Naive B cell (primary cell): ENCODE measurements at places on chromosomes 11 and 22.

DNA sequence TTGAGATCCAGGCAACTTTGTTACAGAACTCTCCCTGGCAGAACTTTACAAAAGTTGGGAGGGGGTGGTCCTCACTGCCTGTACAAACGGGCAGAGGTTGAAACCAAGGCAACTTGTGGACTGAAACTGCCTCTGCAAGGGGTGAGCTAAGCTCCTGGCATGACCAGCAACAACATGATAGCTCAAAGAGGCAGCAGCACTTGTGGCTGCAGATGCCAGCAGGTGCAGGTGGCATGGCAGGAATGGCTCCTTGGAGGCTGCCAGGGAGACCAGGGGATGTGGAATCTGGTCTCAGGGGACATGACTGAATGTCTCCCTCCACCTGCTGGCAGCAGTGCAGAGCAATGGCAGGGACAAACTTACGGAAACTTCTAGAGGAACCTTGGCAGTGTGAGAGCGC is 38.8 kb upstream of the PHF21A start:
- no peak for DNase-seq

DNA sequence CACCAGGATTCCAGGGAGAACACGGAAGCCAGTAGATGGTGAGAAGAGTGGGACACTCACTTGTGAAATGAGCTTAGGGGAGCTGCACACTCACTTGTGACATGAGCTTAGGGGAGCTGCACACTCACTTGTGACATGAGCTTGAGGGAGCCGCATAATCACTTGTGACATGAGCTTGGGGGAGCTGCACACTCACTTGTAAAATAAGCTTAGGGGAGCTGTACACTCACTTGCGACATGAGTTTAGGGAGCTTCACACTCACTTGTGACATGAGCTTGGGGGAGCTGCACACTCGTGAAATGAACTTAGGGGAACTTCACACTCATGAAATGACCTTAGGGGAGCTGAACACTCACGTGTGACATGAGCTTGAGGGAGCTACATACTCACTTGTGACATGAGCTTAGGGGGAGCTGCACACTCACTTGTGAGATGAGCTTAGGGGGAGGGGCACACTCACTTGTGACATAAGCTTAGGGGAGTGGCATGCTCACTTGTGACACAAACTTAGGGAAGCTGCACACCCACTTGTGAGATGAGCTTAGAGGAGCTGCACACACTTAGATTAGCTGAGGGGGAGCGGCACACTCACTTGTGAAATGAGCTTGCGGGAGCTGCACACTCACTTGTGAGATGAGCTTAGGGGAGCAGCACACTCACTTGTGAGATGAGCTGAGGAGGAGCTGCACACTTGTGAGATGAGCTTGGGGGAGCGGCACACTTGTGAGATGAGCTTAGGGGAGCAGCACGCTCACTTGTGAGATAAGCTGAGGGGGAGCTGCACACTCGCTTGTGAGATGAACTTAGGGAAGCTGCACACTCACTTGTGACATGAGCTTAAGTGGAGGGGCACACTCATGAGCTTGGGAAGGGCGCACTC is 59.0 kb downstream of the NCAPD3 start:
- no peak for DNase-seq

DNA sequence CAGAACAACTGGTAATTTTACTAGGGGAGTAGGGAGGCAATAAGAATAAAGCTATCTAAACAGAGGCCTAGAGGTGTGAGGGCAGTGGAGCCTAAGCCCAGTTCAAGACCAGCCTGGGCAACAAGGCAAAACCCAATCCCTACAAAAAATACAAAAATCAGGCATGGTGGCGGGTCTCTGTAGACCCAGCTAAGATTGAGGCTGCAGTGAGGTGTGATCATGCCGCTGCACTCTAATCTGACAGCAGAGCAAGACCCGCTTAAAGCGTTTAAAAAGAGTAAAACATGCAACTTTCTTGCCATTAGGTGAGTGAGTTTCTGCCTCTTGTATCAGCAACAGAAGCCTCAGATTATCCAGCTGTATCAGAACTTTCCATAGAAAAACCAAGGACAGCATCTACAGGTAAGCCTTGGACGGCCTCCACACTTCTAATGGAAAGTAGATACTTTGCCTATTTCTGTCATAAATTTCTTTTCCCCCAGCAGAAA is 12.1 kb downstream of the TAF1D start:
- DNase-seq = no peak

DNA sequence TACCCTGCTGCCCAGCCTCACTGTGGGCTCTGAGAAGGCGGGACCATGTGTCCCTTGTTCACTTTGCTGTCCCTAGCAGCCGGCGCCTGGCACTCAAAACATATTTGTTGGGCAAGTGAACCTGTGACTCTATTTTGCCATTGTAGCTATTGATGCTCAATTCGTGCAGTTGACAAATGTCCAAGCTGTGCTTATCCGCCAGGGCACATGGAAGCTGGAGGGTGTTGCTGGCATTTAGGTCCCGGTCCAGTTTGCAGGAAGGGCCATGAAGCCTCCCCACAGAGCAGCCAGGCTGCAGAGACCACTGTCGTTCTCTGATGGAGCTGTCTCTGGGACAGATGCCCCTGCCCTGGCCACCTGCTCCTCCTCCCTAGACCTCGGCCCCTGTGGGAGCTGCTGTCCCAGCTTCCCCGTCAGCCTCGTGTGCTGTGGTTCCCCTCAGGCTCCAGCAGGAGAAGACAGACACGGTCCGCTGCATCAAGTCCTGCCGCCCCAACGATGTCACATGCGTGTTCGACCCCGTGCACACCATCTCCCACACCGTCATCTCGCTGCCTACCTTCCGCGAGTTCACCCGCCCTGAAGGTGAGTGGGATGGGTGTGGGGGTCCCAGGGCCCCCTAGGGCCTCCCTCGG is 71.5 kb downstream of the FBLN1 start:
- no peak for DNase-seq

DNA sequence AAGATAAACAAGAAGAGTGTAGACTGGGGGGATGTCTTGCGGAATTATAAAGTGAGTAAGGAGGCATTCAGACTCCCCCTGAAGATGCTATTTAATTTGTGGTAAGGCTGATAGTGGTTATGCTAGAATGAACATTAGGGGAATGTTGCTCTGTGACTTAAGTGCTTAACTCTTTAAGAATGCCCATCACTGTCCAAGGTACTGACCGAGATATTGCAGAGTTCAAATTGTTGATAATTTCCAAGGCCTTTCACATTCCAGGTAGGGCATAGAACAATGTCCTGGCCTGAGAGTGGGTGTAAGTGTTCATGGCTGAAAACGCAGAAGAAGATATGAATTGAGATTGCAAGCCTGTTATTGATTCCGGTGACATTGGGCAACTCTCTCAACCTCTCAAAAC is 90.3 kb upstream of the SEZ6L start:
- DNase-seq = no peak

- DNase-seq = no peak
Measured at GRCh38 chr11:102972853-102973252, 17.3 kb upstream of the MMP13 start.

GRCh38 chr22:47836957-47837356 is 1074.5 kb downstream of the TBC1D22A start:
- no peak for DNase-seq

- DNase-seq = no peak
Measured at GRCh38 chr11:28466506-28466905, 358.3 kb downstream of the METTL15 start.

DNA sequence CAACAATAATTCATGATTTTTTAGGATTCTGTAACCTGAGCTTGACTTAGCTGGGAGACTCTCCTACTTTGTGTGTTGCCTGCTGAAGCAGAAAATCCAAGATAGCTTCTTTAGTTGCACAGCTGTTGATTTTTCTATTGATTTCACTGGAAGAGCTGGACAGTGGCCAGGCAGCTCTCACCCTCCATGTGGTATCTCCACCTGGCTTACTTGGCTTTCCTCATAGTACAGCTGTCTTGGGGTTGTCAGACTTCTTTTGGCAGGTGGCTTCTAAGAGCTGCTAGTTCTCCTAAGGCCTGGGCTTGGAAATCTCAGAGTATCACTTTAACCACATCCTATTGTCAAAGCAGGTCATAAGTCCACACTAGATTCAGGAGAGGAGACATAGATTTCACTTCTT is 130.8 kb upstream of the SPON1 start:
- DNase-seq = no peak

GRCh38 chr22:28674121-28674563 is 5.5 kb downstream of the TTC28 start:
- peak; percentile 45 for DNase-seq

GRCh38 chr11:13965337-13965736 is 2.8 kb downstream of the SPON1 start:
- no peak for DNase-seq

DNA sequence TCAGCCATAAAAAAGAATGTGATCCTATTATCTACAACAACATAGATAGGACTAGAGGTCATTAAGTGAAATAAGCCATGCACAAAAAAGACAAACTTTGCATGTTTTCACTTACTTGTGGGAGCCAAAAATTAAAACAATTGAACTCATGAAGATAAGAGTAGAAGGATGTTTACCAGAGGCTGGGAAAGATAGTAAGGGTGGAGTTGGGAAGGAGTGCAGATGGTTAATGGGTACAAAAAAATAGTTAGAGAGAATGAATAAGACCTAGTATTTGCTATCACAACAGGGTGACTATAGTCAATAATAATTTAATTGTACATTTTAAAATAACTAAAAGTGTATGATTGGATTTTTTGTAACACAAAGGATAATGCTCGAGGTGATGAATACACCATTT is 27.2 kb upstream of the IL10RA start:
- DNase-seq = no peak

GRCh38 chr22:24765166-24765565 is 9.4 kb downstream of the PIWIL3 start:
- no peak for DNase-seq

DNA sequence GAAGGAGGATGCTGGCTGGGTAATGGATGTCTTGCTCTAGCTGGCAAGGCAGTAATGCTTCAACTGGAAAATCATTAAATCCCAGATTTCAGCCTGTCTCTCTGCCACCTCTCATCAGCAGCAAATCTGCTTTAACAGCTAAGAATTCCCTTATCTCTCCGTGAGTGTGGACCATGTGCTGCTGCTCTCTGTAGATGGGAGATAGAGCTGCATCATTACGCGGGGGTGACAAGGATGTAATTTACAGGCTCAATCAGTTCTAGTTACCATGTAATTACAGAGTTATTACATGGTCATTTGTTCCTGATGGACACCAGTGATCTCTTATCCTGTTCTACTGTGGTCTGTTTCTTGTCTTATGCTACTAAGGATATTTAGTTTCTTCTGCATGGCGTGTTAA is 665.4 kb downstream of the NTM start:
- DNase-seq = no peak

GRCh38 chr22:46414704-46415103 is 79.2 kb downstream of the TRMU start:
- no peak for DNase-seq

GRCh38 chr11:108734956-108735559 is 70.2 kb downstream of the DDX10 start:
- DNase-seq = no peak

DNA sequence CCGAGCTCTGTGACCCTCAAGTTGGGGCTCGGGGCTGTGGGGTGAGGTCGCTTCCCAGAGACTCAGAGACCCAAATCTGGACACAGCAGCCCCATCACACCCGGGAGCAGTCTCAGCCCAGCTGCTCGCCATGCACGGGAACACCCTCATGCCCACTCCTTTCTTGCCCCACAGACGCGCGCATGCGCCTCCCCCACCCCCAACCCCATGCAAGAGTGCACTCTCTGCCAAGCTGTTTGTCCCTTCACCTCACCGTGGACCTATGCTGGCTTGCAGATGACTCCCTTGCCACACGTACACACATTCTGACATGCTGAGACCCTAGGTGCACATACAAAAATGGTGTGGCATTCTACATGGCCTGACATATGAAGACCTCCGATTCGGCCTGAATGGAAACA is 478 bp upstream of the CD248 start:
- DNase-seq = peak; percentile 59

GRCh38 chr22:50531546-50531961 is 1.7 kb upstream of the TYMP start:
- DNase-seq = peak; percentile 83

DNA sequence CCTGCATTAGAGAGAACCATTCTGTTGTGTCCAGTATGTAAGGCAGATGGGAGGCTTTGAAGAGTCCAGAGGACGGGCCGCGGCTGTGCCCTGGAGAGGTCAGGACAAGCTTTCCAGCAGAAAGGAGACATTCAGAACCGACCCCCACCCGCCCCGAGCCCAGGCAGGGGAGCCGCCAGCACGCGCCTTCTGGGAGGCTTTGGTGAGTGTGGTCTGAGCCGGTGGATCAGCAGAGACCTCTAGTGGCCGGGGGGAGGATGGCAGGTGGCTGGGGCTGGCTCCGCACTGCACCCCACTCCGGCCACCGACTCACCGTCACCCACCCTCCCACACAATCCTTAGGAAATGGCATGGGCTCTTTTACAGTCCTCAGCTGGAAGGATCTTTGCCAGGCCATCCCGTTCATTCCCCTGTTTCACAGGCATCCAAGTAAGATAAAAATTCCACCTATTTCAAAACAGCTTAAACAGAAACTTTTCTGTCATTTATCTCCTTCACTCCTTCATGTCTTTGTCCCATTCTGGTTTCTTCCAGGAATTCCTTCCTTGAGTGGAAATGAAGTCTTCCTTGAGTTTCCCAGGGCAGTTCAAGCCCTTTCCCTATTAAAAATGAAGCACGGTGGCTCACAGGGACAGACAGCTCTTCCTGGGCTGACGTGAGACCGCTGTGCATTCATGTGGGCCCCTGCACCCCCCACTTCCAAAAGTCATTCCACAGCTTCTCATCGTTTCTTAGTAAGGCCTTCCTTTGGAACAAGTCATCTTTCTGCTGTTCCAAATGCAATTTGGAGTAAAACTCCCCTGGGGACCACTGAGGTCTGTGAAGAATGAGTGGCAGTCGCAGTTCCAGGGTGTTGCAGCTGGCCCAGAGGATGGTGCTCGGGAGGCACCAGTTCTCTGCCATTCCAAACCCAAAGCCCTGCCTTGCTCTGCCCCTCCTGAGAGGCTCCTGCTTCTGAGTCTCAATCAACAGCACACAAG is 91.0 kb downstream of the FEZ1 start:
- peak; percentile 44 for DNase-seq

DNA sequence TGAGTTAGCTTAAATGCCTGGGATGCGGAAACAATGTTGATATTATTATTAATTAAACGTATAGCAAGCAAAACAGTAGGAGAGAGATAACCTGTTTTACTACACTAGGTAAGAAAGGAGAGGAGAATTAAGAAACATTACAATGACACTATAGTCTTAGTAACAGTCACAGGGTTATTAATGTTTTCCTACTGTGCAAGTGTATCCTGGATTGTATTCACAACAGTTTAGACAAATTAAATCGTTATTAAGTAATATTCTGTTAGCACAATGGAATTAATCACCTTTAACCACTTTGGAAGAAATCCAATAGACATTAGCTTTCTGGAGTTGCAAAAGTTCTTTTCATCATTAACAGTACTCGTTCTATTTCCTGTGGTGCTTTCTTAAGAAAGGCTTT is 3.4 kb downstream of the FAM181B start:
- no peak for DNase-seq

GRCh38 chr11:119803726-119804294 is 74.8 kb upstream of the NECTIN1 start:
- no peak for DNase-seq

- no peak for DNase-seq
Measured at GRCh38 chr11:35174666-35175065, 35.7 kb downstream of the CD44 start.

- no peak for DNase-seq
Measured at GRCh38 chr11:118634431-118635236, 27.2 kb downstream of the PHLDB1 start.
